ENCODE measurements at places on chromosomes 7 and 10.

DNA sequence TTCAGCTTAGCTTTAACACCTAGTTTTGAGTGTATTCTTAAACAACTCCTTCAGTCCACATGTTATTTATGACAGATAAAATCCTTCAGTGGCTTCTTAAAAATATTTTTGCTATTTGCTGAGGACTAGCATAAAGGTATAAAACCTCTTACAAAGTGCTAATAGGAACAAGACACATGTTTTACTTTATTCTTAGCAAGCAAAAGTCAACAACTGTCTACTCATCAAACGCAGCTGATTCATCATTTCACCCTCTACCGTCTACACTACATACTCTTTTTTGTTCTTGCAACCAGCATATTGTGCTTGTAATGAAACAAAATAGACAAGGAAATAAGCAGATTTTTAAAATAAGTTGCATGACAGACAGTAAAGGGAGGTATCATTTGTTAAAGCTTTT is 319.7 kb downstream of the SNX13 start:
- no peak for DNase-seq

- DNase-seq: no peak
These were observed 116.4 kb downstream of the SORBS1 start for GRCh38 chr10:95444792-95445191.

DNA sequence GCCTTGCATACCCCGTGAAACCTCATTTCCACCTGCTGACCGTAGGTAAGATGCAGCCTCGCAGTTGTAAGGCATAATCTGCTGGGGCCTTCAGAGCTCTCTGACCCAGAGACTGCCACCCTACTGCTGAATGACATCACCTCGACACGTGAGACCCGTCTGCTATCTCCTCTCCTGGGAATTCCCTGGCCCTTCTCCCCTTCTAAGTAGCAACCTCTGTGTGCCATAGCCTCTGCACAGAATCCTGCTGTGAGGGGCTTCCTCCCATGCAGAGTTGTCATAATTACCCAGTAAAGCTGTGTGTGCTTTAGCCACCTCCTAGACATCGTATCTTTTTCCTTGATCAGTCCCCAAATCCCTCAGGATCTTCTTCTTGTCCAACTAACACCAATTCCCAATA is 106.7 kb downstream of the CACNB2 start:
- no peak for DNase-seq

DNA sequence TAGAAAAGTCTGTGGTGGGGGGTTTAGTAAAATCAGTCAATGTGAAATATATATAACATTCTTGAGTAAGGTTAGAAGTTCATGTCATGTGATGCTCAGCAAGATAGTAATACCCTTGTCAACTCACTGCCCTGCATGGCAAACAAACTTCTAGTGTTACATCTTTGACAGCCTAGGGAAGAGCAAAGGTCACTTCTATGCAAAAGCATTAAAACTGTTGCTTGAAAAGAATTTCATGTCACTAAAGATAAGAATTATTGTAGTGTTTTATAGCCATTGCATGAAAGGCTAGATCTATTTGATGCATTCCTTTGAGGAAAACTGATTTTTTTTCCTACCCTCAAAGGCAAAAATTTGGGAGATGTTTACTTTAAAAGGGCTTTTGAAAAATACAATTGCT is 176.0 kb downstream of the SKAP2 start:
- no peak for DNase-seq

- no peak for DNase-seq
These were observed 49.1 kb downstream of the STAM start for GRCh38 chr10:17693009-17693408.

GRCh38 chr7:138049505-138050116 is 26.6 kb upstream of the AKR1D1 start:
- DNase-seq: no peak

DNA sequence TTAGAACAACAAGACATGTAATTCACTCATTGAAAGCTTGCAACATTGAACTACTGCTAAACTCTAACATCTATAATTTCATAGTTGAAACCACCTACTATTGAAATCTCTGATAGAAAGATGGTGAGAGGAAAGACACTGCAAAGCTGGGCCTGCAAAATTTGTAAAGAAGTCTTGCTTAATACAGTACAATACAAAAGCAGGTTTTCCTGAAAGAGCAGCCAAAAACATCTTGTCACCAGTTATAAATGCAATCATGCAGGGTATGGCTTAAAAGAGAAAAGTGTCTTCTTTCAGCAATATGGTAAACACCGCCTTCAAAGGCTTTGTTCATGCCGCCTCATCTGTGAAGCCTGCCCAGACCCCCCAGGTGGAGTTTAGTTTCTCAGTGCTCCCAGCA is 109.2 kb downstream of the ANK3 start:
- DNase-seq: no peak

- DNase-seq: no peak
These were observed 209.7 kb upstream of the TMEM196 start for GRCh38 chr7:19982841-19983835.

DNA sequence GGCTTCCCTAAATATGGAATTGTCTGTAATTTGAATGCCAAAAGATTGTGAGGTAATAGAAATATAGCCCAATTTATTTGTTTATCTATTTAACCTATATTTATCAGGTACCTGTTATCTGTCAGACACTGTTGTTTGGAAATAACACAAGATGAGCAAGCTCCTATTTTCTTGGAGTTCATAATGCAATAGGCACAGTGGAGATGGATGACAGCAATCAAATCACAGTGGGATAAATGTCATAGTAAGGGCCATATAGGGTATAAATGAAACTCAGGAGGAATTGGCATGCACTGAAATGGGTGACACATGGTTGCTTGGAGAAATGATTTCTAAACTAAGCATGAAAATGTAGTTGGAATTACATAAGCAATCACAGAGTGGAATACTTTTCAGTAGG is 761.8 kb upstream of the MBL2 start:
- no peak for DNase-seq

- DNase-seq: no peak
These were observed 225.4 kb downstream of the ZMYND11 start for GRCh38 chr10:360653-361052.

DNA sequence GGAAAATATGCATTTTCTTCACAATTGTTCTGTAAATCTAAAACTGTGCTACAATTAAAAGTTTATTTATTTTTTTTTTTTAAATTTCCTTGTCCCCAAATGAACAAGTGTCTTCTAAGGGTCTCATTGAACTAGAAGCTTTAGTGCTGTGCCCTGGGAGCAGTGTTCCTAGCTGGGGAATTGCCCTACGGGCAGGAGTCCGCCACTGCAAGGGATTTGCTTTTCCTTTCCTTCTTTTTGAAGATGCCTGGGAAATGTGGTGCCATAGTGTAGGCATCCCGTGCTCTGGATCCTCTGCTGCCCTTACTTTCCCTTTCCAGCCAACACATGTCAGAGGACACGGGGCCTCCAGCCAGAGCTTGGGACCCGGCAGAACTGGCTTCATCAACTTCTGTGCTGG is 177.1 kb upstream of the CTBP2 start:
- DNase-seq: no peak

- DNase-seq: no peak
These were observed 35.2 kb downstream of the ATOH7 start for GRCh38 chr10:68196701-68197100.

DNA sequence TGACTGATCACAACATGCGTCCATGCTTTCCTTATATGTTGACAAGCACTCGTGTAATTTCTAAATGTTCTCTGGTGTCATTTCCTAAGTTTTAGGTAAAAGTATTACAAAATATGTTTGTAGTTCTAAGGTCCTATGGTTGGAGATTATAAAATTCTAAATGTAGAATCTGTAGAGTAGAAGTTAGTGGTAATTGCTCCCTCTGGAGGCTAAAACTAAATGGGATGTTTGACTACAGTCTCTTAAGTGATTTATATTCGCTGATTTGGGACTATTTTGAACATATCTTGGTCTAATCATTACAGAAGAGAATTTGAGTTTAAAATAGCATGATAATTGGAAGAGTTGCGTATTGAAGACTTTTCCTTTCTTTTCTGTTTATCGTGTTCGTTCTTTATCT is 74.1 kb downstream of the ZMYND11 start:
- DNase-seq: no peak

- DNase-seq: no peak
These were observed 55.4 kb downstream of the TBXAS1 start for GRCh38 chr7:139884441-139884840.

DNA sequence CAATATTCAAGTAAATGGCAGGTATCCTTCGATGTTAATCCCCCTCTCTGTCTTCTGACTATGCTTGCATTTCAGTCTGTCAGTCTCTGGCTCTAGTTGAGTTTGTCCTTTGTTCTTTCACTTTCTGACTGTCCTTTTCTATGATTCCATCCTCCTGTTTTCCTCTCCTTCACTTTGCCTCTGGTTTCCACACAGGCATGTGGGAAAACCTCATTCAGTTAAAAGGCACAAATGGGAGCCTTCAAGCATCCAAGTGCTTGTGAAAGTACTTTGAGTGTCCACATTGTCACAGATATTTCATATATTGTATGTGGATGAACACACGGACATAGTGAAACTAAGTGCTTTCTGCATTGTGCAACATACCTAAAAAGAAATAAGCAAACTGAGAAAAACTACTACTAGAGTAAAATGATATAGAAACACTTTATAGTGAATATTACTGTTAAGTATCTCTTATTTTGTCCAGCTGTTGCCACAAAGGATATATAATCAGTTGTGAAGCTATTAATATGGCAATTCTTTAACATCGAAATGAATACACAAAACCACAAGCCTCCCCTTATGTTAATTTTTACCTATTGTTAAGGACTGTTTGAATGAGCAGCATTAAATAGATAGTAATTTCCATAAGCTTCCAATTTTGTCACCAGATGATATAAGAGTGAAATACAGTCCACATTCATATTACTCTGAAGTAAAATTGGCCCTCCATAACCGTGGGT is 71.7 kb downstream of the NRBF2 start:
- DNase-seq: no peak

GRCh38 chr10:121171825-121172787 is 320.9 kb downstream of the WDR11 start:
- DNase-seq: no peak

DNA sequence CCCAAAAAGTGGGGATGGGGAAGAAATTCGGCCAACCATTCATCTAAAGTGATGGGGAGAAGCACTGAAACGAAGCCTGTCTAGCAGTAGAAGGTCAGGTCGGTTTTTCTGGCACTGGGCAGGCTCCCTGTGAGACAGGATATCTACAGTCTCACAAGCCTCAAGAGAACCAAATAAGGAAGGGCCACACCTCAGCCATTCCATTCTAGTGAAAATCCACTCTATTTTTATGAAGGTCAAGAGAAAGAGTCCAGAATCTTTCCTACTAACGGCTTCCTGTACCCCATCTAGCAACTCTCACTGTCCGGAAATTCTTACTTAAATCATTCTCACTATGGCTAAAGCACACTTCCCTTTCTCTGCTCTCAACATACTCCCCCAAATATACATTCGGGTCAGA is 267.1 kb downstream of the PRPF18 start:
- DNase-seq: no peak

DNA sequence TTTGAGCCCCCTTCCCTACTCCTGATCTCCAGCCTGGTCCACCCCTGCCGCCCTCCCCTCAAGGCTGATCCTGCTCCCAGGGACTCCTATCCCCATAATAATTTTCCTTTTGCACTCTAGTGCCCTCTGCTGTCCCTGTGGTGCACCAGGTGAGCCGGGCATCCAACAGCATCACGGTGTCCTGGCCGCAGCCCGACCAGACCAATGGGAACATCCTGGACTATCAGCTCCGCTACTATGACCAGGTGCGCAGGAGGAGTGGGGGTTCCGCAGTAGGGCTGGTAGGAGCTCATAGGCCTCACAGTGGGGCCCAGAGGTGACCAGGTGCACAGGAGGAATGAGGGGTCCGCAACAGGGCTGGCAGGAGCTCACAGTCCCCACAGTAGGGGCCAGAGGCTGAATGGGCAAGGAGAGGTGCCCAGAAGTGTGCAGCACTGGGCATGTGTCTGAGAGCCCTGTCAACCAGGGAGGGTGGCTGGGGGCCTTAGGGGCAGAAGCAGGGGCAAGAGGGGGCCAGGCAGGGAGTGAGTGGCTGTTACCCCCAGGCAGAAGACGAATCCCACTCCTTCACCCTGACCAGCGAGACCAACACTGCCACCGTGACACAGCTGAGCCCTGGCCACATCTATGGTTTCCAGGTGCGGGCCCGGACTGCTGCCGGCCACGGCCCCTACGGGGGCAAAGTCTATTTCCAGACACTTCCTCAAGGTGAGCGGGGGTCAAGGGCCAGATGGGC is 11.7 kb downstream of the EPHB6 start:
- peak; percentile 19 for DNase-seq

- DNase-seq: no peak
These were observed 73.4 kb downstream of the SRPK2 start for GRCh38 chr7:105315357-105315756.

DNA sequence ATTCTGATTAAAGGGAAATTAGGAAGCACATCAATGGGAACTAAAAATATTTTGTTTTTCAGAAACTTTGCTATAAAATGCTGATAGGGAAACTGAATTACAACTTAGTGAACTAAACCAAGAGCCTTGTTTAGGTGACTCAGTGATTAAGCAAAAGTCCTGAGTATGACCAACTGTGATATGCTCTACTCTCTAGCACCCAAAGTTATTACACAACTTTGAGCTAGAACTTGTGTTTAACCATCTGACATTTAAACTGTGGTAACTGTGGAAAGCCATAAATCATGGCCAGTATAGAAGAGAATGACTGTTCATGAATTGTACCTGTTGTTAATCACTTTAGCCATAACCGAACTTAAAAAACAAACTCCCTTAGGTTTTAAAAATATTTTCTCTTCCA is 127.4 kb downstream of the ZNF365 start:
- no peak for DNase-seq

- DNase-seq: no peak
These were observed 478 bp upstream of the ZNF22 start for GRCh38 chr10:45000138-45000751.

GRCh38 chr10:32318476-32318896 is 28.5 kb downstream of the EPC1 start:
- no peak for DNase-seq

- DNase-seq: no peak
These were observed 200.0 kb downstream of the HIBADH start for GRCh38 chr7:27462575-27463270.

DNA sequence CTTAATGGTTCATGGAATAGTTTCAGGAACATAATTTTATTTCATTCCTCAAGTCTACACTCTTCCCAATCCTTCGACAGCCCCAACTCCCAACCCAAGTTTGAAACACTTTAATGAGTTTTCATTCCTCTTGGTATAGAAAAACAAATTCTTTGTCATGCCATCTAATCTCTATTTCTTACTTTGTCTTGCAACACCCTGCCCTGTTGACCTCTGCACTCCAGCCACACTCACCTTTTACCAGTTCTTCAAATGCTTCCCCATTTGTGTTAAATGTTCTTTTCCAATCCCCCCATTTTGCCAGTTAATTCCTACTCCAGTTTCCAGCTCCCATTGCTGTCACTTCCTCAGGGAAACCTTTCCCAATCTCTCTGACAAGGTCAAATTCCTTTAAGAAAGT is 21.9 kb downstream of the ASAH2 start:
- DNase-seq: no peak

GRCh38 chr10:69470463-69471384 is 19.5 kb downstream of the TSPAN15 start:
- DNase-seq: no peak

Data from stimulated activated CD4-positive, alpha-beta T cell treated with anti-CD3 and anti-CD28 coated beads, Interleukin-4, amount 100 ng/mL, for 4 hours (primary cell).